ENCODE measurements at places on chromosomes 3 and 15.
A peak's percentile ranks its signal among the peaks of the same experiment; 100 is the strongest.

DNA sequence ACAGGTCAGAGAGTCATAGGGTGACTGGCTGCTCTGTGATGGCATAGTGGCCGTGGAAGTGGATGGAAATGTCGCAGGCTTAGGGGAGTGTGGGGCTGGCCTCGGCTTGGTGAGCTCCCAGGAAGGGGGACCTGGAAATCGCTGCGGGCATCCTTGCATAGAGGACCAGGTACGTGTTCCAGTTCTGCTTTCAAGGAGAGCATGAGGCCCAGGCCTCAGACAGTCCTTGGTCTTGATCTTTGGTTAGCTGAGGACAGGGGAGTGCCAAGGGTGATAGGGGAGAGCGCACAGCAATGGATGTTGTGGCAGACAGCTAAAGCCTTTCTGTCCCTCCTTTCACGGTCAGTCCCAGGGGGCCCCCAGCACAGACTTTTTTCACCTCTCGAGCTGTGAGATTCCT lies 110.5 kb downstream of the SNRPN start:
- DNase-seq = no peak

DNA sequence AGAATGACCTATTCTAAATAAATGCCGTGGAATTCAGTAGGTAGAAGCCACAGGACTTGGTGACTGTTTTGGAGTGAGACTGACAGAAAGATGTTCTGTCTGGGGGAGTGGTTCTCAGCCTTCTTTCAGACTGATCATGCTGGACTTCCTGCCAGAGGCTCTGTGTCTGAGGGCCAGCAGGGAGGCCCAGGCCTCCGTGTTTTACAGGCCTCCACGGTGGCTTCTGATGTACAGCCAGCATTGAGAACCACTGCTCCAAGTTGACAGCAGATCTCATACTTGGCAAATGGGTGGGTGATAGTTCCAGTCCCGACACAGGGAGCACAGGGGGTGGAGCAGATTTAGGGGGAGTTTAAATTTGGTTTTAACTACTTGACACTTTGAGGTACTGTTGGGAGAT lies 6.7 kb upstream of the PIGZ start:
- DNase-seq = no peak

DNA sequence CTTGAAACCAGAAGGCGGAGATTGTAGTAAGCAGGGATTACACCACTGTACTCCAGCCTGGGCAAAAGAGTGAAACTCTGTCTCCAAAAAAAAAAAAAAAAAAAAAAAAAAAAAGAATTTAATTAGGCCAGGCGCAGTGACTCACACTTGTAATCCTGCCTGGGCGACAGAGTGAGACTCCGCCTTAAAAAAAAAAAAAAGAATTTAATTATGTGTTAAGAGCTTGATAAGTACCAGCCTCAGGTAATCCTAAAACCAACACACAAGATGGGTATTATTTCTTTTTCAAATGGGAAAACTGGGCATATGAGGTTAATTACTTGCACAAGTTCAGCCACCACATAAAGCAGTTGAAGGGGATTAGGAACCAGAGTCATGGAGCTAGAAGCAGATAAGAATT lies 49.0 kb downstream of the PBRM1 start:
- DNase-seq = peak; percentile 1

DNA sequence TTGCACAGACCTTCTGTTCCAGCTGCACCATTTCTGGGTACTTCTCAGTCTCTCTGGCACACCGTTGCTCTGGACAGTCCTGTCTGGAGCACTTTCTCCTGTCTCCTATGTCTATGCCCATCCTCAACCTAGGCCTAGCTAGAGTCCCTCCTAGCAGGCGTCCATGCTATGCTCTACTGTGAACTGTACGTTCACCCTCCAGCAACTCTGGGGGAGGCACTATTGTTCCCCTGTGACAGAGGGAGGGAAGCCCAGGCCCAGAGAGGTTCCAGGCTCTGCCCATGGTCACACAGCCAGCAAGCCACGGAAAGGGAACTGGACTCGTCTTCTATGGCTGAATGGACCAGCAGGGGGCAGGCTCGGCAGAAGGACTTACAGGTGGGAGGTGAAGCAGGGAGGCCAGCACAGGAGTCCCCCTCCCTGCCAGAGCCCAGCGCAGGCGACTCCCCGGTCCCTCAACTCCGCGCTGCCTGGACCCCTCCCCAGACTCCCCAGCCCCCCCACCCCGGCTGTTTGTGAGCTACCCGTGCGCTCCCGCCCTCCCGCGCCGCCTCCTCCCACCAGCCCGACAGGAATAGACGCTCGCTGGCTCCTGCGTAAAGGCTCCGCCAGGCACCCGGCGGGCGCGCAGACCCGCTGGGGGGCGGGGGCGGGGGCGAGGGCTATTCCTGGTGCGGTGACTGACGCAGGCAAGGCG lies 1.7 kb upstream of the LINGO1 start:
- no peak for DNase-seq

DNA sequence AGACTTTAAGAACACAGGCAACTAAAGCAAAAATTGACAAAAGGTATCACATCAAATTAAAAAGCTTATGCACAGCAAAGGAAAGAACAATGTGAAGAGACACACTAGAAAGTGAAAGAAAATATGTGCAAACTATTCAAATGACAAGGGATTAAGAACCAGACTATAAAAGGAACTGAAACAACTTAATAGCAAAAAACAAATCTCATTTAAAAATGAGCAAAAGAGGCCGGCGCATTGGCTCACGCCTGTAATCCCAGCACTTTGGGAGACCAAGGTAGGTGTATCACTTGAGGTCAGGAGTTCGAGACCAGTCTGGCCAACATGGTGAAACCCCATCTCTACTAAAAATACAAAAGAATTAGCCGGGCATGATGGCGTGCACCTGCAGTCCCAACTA lies 14.4 kb downstream of the NGLY1 start:
- no peak for DNase-seq

DNA sequence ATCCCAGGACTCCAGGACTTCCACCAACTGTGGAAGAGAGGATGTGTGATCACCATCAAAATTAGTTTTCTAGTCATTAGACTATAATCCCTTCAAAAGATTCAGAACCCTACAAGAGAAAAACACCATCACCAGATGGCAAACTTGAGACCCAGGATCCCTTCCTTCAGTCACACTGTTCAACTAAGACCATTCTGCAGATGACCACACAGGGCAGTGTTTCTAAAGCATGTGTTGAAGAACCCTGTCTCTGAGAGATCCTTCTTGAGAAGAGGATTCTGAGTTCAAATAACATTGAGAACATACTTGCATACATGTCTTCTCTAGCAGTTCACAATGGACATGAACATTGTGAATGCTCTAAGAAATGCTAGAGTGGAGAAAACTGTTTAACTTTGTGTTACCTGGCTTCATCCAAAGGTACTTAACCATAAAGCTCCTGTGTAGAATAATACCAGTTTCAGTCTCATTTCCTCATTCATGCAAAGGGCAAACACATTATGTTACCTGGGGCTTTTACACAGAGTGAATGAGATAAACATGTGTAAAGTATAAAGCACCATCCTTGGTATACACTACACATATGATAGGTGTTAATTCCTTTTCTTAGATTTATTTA lies 2.4 kb upstream of the ADGRG7 start:
- no peak for DNase-seq

- no peak for DNase-seq
Measured at GRCh38 chr3:179961703-179962078, 75.0 kb downstream of the PEX5L start.

GRCh38 chr15:65208647-65209046 lies 2.6 kb downstream of the CILP start:
- DNase-seq = no peak

- no peak for DNase-seq
Measured at GRCh38 chr15:77606142-77607034, 26.3 kb downstream of the LINGO1 start.

- DNase-seq = no peak
Measured at GRCh38 chr3:126180477-126181397, at the start of gene ALDH1L1. Gene ALDH1L1, minus strand, starts transcription at chr3:126180586. Its CDS starts 19,607 bp downstream, at chr3:126160979.

DNA sequence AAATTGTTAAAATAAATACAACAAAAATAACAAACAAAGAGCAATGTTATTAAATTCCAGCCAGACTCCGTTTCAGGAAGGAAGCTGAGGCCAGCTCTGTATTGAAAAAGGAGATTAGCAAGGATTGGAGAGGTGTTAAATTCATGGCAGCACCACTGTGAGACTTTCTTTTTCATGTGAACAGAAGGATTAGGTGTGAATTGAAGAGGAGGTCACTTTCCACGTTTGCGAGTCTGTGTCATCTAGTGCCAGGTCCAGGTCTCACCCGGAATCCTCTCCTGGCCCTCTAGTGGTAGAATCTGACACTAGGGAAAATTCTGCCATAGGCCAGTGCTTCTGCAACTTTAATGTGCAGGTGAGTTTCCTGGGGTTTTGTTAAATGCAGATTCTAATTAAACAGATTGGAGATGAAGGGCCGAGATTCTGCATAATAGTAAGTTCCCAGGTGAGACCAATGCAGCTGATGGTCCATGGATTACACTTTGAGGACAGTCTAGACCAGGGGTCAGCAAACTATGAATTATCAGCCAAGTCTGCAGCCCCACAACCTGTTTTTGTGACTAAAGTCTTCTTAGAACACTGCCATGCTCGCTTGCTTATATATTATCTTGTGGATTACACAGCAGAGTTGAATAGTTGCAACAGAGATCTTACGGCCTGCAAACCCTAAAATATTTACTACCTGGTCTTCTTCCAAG lies 9.2 kb upstream of the SLC6A1 start:
- DNase-seq = no peak

DNA sequence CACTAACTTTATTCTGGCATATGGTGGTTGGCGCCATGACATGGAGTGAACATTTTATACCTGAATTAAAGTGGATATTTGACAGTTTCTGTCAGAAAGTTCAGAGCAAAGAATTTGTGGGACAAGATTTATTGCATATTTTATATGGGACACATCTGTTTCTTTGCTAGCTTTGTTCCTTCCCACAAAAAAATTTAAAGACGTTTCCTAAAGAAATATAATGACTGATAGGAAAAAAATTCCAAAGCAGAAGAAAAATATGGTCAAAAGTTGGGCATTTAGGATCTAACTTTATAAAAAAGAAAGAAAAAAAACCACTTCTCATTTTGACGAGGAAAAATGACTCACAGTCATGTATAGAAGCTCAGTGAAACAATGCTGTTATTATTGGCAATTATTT lies 101.6 kb downstream of the GREM1 start:
- DNase-seq = no peak

DNA sequence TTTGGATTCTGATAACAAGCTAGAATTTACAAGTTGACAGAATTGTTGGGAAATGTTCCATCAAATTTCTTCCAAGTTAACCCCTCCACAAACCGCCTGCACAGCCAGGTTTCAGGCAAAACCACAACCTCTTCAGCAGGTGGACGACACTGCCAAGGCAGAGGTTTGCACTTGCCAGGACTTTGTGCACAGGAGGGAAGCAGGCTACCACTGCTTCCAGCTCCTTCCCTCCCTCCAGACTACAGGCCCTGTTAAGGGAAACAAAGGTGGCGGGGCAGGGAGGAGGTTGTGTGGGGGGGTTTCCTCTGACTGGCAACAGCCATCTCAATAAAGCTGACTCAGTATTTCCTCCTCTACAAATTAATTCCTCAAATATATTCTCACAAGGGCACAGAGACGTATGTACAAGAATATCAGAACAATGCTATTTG lies 42.2 kb downstream of the TBC1D2B start:
- DNase-seq = no peak

- DNase-seq = no peak
Measured at GRCh38 chr3:134823679-134824078, 28.6 kb downstream of the EPHB1 start.

DNA sequence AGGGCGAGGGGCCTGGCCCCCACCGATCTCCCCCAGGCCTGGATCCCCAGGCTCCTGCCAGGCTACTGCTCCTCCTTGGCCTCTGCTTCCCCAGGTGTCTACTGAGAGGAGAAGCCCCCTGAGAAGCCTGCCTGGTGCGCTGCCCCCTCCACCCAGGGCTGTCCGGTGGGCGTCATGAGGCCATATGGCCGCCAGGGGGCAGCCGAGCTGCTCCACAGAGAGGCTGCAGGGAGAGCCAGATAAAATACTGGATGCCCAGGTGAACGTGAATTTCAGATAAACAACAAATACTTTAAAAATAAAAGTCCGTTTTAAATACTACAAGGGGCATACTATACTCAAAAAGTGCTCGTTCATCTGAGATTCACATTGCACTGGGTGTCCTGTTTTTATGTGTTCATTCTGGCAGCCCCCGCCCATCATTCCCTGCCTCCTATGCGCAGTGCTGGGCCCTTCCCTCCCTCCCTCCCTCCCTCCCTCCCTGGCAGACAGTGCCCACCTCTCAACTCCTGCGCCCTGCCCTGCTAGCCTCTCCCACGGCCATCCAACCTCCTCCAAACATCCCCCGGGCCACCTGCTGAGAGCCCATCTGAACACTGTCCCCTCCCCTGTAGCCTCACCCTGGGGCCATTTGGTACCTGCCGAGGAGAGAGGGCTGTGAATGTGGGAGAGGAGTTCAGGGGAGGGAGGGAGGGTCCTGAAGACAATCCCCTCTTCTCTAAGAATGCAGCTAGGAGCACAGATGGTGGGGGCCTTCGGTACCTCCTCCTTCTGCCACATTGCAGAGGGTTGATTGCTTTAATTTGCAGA lies 29.6 kb downstream of the PSTPIP1 start:
- DNase-seq = no peak

GRCh38 chr3:34387826-34388564 lies 589.6 kb downstream of the PDCD6IP start:
- no peak for DNase-seq

- DNase-seq = no peak
Measured at GRCh38 chr3:187447737-187448136, 79.6 kb downstream of the RTP4 start.

DNA sequence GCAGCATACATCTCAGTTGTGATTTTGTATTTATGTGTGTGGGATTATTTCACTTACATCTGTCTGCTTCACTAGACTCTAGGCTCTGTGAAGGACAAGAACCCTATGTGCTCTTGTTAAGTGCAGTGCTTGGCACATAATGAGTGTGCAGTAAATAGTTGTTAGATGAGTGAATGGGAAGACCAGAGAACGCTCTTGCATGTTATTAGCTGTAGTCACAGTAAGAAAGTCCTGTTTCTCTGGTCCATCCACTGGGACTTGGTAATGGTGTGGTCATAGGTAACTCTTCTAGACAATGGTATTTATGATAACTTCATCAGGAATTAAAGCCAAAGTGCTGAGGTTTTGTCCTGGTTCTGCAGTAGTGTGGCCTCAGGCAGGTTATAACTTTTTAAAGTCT lies 1.4 kb upstream of the AQP9 start:
- no peak for DNase-seq

DNA sequence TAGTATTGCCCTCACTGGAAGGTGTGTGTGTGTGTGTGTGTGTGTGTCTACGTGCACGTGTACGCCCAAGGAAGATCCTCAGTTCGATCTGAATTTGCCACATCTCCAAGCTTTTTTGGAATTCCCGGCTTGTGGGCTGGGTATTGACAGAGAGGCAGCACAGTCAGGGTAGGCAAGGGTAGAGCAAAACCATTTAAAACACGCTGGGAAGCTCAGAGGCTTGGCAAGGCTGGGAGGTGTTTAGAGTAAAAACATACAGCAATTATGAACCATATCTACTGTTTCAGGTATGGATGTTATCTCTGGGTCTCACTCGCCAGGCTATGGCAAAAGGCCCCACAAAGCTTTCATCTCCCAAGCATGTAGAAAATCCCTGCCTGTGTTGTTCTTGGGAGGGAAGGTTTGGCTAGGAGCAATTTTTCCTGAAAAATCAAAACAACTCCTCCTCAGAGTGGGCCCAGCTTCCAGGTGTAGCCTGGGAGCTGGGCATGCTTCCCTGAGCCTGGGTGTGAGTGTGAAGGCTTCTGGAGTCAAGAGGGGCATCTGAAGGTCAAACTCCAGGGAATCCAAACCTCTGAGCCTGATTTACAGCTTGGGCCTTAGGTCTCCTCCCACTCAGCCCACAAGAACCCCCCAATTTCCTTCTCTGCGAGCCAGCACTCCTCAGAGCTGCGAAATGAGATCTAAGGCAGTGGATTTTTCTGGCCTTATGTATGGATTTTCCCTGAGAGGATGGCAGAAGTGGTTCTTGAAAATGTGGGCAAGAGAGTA lies 244.8 kb upstream of the TPRG1 start:
- no peak for DNase-seq

Measured in NCI-H2107 (cell line).